ENCODE measurements at places on chromosomes 6 and 20.

GRCh38 chr6:46219661-46220060 lies 48.9 kb upstream of the ENPP5 start:
- no peak for DNase-seq

GRCh38 chr20:36305602-36306551 lies at the start of gene DLGAP4:
TSS of gene DLGAP4 (plus strand) at chr20:36306339. CDS start at chr20:36431718, 125,379 bp downstream.
- peak; percentile 9 for DNase-seq

- no peak for DNase-seq
Observed at GRCh38 chr6:121430514-121431460, 4.7 kb upstream of the GJA1 start.

DNA sequence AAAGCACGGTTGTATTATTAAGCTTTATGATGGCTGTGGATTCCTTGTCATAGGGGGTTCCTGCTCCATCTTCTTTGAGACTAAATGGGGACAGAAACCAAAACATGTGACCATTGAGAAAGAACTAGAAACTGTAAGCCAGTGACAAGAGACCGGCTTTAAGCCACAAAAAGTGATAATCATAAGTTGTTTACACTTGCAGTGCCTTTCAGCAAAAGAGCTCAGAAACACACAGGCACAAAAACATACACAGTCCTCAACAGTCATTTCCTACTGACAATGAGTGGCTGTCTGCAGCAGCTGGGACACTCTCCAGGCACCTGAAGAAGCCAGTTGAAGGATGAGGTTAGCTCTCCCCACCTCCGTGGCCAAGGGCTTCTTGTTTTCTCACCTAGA lies 20.0 kb upstream of the UBE2J1 start:
- DNase-seq, result no peak

- no peak for DNase-seq
Observed at GRCh38 chr6:11491596-11492463, 45.7 kb upstream of the TMEM170B start.

DNA sequence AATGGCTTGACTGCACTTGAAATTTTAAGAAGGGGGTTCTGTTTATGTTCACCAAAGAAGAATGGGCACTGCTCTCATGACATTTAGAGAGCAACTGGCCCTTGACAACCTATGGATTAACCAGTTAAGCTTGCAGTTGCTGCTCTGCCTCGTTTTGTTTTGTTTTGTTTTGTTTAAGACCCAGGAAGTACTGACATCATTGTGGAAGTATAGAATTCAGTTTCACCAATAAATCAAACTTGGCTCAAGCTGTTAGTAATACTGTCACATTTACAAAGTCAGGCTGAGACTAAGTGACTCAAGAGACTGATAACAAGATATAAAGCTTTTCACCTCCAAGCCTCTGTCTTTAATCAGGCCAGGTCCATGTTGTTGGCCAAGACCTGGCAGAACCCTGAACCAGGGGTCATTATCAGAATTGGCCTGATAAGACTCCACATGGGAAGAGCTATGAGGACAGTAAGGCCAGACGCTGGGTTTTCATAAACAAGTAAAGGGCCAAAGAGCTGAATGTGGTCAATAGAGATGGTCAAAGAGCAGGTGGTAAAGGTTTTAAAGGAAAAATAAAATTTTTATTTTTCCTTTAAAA lies 99.4 kb upstream of the VGLL2 start:
- no peak for DNase-seq

- no peak for DNase-seq
Observed at GRCh38 chr6:57254055-57254717, 32.1 kb upstream of the RAB23 start.

GRCh38 chr20:44412402-44413144 lies 57.1 kb downstream of the HNF4A start:
- DNase-seq, result no peak

DNA sequence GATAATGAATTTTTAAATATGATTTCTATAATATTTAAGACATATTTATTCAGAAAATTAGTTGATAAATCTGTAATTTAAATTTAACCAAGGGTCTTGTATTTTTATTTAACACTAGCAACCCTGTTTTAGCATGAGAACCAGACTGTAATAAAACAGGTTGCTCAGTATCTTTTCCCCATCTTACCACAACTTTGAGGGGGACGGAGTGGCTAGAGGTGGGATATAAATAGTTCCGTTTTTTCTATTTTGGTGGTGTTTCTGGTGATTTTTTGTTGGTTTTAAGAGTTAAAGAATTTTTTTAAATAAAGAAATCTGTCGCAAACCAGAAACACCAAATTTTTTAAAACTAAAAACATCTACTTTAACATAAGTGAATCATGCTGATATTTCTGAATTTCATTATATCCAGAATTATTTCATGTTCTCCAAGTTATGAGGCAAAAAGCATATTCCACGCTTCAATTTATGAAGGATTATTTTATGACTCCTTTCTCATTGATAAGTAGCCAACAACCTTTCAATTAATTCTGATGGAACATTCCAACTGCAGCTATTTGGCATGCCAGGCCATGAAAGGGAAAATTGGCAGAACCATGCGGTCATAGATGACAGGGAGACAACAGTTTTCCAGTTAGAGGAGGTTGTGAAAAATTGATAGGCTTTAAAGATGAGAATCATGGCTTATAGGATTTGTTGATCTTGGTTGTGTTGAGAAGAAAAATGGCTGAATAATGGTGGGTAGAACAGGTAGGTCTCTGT lies 151.9 kb upstream of the CARMIL1 start:
- no peak for DNase-seq

- no peak for DNase-seq
Observed at GRCh38 chr20:49843139-49843538, 30.5 kb downstream of the SLC9A8 start.

- no peak for DNase-seq
Observed at GRCh38 chr6:121816361-121816760, 380.9 kb downstream of the GJA1 start.

All from stimulated activated CD4-positive, alpha-beta T cell treated with anti-CD3 and anti-CD28 coated beads, Interleukin-4, amount 100 ng/mL, for 1 hour (primary cell).